ENCODE measurements at places on chromosomes 6 and 20. TPM values are rescaled to one million over a fixed set of nuclear protein-coding genes. Genes with fewer than 3 reads are reported as not detected.

TMEM151B gene
- total RNA-seq: 0.12 TPM

SLCO4A1 gene
- total RNA-seq: 6.5 TPM

AGER gene
- 3.4 TPM for total RNA-seq

UBE2J1 gene
- total RNA-seq: 38.0 TPM

C6orf15 gene
- total RNA-seq: not detected

COL9A1 gene
- total RNA-seq: not detected

SAMD3 gene
- 1.8 TPM for total RNA-seq

GPSM3 gene
- 3.5 TPM for total RNA-seq

DDX43 gene
- 0.88 TPM for total RNA-seq
